Mesenteric fat pad (tissue), 1 donor: ENCODE measurements at places on chromosomes 5 and 9.

- DNase-seq, result no peak
Measured at GRCh38 chr5:134642931-134643530, 5.6 kb upstream of the SEC24A start.

DNA sequence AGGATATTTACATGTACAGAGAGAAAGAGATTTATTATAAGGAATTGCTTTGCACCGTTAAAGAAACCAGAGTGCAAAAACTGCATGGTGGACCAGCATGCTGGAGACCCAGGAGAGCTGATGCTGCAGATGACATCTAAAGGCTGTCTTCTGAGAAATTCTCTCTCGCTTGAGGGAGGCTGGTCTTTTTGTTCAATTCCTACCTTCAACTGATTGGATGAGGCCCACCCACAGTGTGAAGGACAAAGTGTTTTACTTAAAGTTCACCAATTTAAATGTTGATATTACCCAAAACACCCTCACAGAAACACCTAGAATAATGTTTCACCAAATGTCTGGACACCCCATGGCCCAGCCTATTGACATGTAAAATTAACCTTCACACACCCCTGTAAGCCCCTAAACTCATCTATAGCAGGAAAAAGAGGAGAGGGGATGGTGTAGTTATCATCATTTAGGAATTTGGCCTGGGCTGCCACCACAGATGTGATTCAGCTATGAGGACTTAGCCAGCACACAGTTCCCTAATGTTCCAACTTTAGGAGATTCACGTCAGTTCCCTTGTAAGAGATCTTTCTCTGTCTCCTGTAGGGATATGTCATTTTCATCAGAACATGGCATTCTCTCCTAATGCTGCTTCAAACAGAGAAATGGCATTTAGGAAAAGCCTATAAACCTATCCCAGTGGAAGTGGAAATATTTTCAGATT is 358.2 kb upstream of the TLE4 start:
- no peak for DNase-seq

DNA sequence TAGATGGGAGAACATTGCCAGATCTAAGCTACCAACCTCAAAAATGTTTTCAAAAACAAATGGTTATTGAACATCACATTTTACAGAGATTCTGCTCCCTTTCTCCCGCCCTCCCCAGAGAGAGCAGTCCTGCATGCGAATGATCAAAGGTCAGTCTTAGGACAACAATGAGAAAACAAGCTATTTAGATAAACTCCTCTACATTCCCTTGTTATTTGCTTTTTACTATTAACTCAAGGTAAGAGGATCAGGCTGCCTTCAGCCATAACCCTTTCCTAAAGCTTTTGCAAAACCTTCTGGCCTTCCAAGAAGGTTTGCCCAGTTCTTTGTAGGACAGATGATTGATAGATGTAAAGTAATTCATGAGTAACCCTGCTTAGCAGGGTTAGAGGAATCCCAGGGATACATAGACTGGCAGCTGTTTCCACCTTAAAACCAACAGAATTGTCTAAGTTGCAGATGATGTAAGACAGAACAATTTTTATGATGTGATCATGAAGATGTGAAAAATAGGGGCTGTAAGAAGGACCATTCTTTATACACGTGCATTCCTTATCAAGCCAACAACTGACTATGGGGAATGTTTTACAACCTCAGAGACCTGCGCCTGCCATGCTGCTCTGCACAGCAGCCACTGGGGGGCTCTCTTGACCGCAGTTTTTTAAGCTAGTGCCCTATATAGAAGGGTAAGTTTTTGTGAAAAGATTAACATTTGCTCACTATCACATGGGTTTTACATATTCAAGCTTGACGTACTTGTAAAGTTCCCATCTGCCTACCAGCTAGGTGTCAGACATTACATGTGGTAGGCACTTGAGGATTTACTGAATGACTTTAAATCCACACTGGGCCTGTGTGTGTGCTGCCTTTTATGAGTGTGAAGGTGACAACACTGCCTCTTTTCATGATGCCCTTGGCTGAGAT is 2.3 kb upstream of the ZNF782 start:
- no peak for DNase-seq

GRCh38 chr5:159217236-159217635 is 7.9 kb upstream of the RNF145 start:
- DNase-seq, result no peak

DNA sequence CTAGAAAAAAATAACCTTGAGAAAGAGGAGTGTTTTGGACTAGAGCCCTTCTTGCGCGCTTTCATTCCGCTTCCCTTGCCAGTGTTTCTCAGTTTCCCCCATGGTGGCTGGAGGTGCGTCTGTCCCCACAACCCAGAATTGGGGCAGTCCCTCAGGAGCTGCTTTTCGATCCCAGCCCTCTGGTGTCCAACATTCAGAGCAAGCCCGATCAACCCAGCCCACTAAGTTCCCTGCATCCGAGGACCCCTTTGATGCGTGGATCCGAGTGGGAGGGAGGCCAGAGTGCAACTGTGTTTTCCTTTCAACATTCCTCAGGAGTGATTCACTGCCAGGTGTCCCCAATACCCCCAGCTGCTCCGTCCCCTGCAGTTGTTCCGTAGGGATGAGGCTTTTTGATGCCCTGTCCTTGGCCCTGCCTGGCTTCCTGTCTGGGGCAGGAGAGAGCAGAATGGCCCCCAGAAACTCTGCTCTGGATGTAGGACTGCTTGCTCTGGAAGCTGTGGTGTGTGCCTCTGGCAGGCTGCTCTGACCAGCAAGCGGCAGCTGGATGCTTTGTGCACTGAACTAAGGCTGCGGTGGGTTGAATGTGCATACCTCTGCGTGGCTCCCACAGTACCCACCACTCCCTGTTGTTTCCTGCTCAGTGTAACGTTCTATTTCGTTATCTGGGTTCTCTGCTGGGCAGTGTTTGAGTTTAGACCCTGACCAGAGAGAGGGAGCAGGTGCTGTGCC is 117.5 kb downstream of the BOD1 start:
- DNase-seq, result no peak

DNA sequence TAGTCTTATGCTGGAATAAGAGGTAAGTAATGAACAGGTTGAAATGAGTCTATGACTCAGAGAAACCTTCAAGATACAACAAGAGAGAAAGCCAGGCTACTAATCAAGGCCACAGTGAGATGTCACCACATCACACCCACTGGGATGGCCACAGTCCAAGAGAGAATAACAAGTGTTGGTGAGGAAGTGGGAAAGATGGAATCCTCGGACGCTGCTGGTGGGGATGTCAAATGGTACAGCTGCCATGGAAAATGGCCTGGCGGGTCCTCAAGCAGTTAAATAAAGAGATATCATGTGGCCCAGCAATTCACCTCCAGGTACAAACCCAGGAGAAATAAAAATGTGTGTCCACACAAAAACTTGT is 41.9 kb upstream of the NEURL1B start:
- peak; percentile 28 for DNase-seq

DNA sequence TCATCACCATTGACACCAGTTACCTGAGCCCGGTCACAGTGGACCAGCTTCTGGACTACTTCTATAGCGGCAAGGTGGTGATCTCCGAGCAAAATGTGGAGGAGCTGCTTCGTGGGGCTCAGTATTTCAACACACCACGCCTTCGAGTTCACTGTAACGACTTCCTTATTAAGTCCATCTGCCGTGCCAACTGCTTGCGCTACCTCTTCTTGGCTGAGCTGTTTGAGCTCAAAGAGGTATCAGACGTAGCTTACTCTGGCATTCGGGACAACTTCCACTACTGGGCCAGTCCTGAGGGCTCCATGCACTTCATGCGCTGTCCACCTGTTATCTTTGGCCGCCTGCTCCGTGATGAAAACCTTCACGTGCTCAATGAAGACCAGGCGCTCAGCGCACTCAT is 520 bp downstream of the CCIN start:
- DNase-seq, result no peak
